Peyer's patch (tissue), 4 donors: ENCODE measurements at places on chromosomes 3 and 15. TPM values are rescaled to one million over a fixed set of nuclear protein-coding genes. Genes with fewer than 3 reads are reported as not detected.

DNA sequence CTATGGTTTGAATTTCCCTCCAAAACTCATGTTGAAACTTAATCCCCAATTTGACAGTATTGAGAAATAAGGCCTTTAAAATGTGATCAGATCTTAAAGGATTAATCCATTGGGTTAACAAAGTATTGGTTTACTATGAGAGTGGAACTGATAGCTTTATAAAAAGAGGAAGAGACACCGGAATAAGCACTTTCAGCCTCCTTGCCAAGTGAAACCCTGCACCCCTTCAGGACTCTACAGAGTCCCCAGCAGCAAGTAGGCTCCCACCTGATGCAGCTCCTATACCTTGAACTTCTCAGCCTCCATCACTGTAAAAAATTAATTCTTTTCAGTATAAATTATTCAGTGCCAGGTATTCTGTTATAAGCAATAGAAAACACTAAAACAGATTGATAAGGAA is 348.3 kb downstream of the CGGBP1 start:
- H3K4me1 ChIP-seq: no peaks in the 10 kb centered on the region
- H3K4me3 ChIP-seq: no peak overlapping the region
- no peaks in the 10 kb centered on the region for H3K36me3 ChIP-seq
- no peak for DNase-seq

DNA sequence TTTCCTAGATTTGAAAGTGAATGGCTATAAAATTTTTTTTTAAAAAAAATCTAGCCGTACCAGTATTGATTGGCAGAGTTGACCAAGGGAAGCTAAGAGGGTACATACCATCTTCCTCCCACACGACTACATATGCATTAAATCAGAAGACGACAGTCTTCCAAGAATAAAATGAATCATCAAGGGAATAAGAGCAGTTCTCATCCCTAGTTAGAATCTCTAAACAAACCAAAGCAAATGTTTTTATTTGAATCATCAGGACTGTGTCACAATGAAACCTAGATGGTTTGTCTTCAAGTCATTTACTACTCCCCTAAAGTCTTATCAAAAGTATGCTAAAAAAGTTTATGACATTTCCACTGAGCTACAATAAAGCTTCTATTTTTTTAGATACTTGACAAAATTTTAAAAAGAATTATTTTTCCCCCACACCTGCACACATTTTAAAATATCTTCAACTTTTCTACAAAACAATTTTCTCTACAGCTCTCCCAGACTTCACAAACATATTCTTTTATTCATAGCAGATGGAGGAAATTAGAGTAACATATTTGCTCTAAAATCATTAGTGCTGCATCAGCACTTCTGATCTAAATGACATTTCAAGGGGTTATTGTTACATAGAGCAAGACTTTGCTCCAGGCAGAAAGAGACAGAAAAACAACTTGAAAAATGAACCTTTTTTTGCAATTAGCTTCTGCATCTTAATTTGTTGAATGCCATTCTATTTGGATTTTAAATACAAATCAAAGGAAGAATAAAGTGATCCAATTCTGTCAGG is 547.1 kb downstream of the FHIT start:
- H3K27ac ChIP-seq: no peak overlapping the region
- H3K27me3 ChIP-seq: no peaks in the 10 kb centered on the region
- no peaks in the 10 kb centered on the region for H3K4me1 ChIP-seq
- H3K36me3 ChIP-seq: no peaks in the 10 kb centered on the region

The CPLX3 gene
- not detected for total RNA-seq

- H3K36me3 ChIP-seq: no peaks in the 10 kb centered on the region
- H3K27me3 ChIP-seq: no peaks in the 10 kb centered on the region
- no peaks in the 10 kb centered on the region for H3K4me1 ChIP-seq
- no peak overlapping the region for H3K4me3 ChIP-seq
- DNase-seq: no peak
Observed at GRCh38 chr3:170331143-170331542, 26.4 kb upstream of the SKIL start.

- H3K36me3 ChIP-seq: no peaks in the 10 kb centered on the region
- no peak overlapping the region for H3K27ac ChIP-seq
- DNase-seq: no peak
- H3K4me3 ChIP-seq: no peak overlapping the region
Observed at GRCh38 chr3:19029837-19030521, 118.3 kb upstream of the KCNH8 start.

DNA sequence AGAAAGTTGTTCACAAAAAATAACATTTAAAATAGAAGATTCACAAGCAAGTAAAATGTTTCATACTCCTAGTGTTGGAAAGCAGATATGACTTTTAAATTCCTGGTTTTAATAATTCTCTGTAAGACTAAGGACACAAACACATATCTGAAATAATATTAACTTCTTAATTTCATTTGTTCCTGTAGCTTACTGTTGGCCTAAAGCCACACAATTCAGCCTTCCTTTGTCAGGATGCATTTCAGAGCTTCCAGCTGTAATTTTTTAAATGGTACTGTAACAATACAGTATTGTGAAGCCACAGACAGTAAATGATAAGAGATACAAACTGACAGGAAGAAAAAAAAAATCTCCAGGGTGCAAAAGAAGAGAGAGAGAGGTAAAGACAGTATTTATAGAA is 84.2 kb downstream of the TMCC1 start:
- no peaks in the 10 kb centered on the region for H3K36me3 ChIP-seq
- H3K4me1 ChIP-seq: no peaks in the 10 kb centered on the region
- H3K4me3 ChIP-seq: no peak overlapping the region
- no peaks in the 10 kb centered on the region for H3K27me3 ChIP-seq

GRCh38 chr15:98144388-98144787 is 183.9 kb downstream of the ARRDC4 start:
- no peak for DNase-seq
- H3K4me1 ChIP-seq: no peaks in the 10 kb centered on the region
- no peaks in the 10 kb centered on the region for H3K36me3 ChIP-seq
- no peak overlapping the region for H3K4me3 ChIP-seq
